ENCODE measurements at places on chromosomes 16 and 17. TPM values are rescaled to one million over a fixed set of nuclear protein-coding genes. Genes with fewer than 3 reads are reported as not detected.

DNA sequence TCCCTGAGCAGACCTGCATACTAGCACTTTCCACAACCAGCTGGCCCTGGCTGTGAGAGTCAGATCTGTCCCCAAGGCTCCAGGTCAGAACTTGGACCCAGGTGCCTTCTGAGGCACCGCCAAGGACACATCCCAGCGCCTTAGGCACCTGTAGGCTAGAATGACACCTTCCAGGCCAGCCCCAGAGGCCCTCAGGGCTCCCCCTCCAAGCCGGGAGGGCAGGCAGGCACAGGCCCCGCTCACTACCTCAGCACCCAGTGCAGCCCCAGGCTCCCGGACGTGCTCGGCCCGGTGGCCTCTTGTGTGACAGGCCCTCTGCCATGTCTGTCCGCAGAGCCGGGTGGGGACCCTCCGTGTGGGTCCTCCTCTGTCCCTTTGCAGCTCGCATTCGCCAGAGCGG, 56.3 kb upstream of the CMIP start:
- DNase-seq = no peak

The KCNH6 gene
- total RNA-seq = not detected

DNA sequence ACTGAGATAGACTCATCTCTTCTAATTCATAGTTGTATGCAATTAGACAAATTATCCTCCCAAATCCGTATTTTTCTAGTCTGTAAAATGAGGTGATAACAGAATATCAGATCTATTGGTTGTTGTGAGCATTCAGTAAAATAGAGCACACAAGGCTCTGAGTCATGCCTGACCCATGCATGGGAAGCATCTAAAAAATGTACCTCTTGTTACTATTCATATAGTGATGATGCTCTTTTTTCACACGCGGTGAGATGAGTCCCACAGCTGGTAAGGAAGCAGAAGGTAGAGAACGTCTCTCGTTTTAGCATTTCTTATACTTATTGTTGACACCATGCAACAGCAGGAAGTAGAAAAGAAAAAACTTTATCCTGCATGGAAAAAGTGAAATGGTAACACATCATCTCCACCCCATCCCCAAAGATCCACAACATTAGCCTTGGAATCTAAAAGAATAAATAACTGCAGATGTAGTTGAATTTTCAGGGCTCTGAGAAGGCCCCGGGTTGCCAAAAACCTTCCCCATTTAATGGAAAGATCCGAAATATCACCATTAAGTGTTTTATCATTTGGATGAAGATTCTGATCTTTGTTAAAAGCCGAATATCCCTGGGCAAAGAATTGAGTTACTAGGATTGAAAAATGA, 215.6 kb downstream of the TMEM114 start:
- DNase-seq = no peak

DNA sequence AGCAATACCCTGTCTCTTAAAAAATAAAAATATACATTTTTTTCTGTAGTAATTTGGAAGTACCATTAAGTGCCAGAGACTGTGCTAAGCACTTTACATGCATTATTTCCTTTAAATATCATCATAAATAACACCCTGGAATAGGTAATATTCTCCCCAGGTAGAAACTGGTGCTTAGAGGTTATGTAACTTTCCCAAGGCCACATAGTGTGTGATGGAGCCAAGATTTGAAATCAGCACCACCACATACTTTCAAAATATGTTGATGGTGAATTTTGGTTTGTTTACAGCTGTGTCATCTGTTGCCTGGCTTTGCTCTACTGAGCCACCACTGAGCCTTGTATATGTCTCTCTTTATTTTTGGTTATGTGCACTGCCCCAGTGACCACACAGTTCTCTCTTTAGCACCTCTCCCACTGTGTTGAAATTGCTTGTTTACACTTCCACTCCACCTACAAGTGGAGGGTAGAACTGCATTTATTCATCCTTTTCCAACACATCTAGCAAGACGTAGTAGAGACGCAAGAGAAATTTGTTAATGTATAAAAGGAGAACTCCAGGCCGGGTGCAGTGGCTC, 19.0 kb upstream of the NBR1 start:
- no peak for DNase-seq

DNA sequence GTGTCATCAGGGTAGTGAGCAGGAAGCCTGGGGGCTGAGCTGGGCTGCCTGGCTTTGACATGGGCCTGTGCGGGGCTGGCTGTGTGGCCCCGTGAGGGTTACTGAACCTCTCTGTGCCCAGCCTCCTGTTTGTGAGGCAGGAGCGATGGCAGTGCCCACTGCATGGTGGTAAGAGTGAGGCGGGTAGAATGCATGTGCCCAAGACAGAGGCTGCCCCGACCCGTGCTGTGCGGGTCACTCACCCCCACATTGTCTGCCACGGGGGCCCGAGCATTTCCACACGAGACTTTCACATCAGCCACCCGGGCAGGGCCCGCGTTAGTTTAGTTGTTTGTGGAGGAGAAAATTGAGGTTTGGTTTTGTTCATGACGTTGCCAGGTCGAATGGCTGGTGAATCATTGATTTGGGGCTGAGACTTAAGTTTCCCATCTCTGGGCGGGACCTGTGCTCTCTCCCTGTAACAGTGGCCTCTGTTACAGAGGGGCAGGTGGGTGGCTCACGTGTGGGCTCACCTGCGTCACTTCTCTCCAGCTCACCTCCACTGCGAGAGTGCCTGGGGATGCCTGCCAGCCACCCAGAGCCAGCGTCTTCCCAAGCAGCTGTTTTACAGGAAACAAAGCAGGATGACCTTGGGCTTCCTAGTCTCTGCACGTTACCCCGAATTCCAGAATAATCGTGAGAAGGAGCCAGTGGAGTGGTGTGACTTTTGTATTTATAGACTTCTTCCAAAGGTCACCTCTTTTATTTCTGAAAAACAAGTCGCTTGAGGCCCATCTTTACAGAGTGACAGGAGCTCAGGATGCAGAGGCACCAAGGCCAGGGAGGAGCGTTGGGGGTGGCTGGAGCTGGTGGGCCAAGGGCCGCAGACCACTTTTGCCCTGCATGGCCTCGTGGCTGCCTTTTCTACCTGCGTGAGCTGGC, 150.6 kb downstream of the RPTOR start:
- DNase-seq = no peak

DNA sequence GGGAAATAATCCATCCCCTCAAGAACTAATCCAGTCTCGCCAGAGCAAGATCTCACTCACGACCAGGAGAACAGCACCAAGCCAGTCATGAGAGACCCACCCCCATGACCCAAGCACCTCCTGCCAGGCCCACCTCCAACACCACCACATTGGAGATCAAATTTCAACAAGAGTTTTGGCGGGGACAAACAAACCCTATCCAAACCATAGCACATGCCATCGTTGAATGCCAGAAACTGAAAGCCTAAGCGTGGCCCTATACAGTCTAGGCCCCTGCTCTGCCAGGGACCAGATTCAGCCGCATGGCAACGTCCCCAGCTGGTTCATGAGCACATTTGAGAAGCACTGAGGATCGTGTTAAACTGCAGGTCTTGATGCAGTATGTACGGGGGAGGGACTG, 57.3 kb downstream of the AXIN2 start:
- no peak for DNase-seq

DNA sequence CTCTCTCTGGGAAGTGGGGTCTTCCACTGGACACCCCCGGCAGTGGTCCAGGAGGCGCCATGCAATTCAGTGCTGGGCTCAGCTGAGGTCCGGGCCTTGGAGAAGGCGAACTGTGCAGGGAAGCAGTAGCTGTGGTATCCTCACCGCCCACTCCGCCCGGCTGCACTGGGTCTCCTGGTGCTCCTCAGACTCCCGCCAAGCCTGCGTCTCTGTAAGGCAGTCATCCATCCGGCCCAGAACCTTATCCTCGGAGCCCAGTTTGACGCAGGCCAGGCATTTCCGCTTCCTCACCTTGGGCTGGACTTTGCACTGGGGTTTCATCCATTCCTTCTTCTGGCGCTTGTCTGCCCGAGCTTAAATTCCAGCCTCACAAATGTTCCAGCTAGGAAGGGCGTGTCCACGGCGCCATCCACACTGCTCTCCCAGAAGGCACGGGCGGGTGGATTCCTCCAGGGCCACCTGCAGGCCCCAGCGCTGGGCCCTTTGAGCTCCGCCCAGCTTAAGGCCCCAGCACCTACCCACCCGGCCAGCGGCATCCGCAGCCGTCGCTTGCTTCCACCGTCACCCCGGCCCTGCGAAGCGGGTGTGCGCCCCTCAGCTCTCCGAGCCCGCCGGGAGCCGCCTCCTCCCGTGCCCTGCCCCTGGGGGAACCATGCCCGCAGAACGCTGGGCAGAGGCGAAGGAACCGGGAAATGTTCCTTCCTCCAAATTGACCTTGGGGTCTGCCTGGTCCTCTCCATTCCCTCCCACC, 1884.8 kb downstream of the TP53TG3F start:
- DNase-seq = no peak

DNA sequence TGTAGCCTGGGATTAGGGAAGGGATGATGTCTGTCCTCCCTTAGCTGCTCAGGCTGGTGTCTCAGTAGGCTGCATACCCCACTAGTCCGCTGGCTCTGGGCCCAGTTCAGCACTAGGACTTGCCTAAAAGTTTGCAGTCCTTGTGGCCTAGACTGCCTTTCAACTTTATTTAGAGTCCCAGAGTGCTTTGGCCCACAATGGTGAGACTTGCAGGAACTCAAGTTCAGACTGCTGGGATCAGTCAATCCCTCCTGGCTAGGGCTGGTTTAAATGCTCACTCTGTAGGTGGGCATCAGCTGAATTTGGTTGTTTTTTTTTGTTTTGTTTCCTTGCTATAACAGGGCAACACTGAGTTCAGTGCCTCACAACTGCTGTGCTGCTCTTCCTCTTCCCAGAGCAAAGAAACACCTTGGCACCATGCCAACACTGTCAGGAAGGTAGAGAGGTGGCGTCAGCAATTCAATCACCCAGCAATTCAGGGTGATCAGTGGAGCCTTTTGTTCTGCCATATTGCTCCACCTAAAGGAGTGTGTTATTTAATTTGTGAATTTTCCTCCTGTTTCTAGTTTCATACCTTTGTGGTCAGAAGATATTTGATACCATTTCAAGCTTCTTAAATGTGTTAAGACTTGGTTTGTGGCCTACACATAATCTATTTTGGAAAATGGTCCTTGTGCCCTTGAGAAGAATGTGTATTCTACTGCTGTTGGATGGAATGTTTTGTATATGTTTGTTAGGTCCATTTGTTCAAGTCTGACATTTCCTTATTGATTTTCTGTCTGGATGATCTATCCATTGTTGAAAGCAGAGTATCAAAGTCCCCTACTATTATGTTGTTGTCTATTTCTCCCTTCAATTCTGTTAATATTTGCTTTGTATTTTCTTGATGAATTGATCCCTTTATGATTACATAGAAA, 284.0 kb upstream of the PMFBP1 start:
- DNase-seq = no peak

- no peak for DNase-seq
These were observed 16.6 kb downstream of the CASKIN2 start for GRCh38 chr17:75498726-75499213.

DNA sequence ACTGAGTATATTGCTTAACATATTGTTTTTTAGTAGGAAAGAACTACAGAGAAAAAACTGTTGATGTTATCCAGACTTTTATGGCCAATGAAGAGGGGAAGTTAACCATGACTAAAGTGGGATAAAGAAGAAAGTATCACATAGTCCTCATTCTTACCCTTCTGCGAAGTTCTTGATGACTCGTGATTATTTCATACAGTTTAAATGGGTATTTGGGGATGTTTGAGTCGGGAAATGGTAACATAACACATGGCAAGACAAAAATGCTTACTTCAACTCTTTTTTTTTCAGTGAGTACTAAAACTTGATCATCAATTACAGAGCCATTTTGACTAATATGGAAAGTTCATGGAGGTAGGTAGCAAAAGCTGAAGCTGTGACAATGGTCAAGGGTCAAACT, 4.9 kb downstream of the POLG2 start:
- DNase-seq = no peak

- no peak for DNase-seq
These were observed 11.1 kb downstream of the TNS4 start for GRCh38 chr17:40490289-40490853.

GRCh38 chr16:81179219-81179618, 59.3 kb upstream of the BCO1 start:
- DNase-seq = no peak

The ARL2BP gene
- 36.8 TPM for total RNA-seq

GRCh38 chr17:13010959-13011358, 6.9 kb downstream of the ELAC2 start:
- no peak for DNase-seq

The ANKRD40CL gene
- total RNA-seq = not detected
